ENCODE measurements at places on chromosomes 1 and 21.

DNA sequence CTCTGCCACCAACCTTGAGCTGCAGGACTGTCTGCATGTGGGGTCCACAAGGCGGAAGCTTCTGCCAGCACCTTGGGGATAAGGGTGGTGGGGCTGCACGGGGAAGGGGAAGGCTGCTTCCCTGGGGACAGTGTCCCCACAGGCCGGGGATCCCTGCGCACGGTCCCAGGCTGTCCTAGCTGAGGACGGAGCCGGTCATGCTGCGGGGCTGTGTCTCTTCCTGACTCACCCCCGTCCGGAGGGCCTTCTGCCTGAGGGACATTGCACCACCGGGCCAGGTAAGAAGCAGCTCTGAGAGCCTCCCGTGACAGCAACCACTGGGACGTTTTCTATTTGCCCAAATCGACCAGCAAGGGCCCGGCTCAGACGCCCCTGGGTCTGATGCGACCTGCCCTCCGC is 29.9 kb downstream of the KRTAP10-1 start:
- DNase-seq, result no peak

DNA sequence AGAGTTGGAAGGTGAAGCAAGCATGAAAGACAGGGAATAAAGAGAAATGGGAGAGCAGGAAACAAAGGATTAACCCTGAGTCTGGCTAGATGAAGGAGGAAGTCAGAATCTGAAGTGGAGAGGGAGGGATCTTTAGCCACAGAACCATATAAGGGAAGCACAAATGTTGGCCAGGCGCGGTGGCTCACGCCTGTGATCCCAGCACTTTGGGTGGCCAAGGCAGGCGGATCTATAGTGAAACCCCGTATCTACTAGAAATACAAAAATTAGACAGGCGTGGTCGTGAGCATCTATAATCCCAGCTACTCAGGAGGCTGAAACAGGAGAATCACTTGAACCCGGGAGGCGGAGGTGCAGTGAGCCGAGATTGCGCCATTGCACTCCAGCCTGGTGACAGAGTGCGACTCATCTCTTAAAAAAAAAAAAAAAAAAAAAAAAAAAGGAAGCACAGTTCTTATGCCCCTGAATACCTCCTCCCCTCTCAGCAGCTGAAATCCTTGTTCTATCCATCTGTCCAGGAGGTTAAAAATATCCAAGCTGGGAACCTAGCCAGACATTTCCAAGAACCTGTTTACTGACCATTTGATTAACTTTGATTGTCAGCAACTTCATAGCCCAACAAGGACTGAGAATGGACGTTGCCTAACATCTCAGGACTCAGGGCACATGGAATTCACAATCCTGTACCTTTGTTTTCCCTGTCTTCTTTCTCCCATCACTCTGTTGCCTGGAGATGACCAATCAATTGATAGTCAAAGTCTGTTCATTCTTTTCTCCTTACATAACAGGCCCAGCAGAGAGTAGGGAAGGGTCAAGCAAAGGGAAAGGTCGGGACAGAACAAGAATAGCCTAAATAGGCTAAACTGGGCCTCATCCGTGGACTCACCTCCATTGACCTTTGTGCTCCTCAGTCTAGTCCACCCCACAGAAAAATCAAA is 10.6 kb downstream of the TXNIP start:
- DNase-seq, result no peak

DNA sequence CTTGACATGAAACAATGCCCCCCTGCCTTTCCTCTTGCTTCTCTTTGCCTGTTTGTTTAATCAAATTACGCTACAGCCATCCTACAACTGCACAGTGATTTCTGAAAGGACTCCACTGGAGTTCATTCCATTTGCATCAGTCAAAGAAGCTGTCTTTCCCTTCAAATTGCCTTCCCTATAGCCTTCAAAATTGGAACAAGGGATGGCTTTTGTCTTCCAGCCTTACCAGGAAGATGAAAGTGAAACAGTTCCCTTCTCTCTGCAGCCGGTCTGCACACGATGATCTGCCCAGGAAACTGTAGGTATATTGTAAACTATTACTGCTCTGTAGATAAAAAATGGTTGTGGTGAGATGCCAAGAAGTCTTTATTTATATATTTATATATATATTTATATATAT is 65.6 kb upstream of the ETS2 start:
- DNase-seq, result no peak

GRCh38 chr1:209849388-209849787 is 21.6 kb downstream of the UTP25 start:
- DNase-seq, result no peak

DNA sequence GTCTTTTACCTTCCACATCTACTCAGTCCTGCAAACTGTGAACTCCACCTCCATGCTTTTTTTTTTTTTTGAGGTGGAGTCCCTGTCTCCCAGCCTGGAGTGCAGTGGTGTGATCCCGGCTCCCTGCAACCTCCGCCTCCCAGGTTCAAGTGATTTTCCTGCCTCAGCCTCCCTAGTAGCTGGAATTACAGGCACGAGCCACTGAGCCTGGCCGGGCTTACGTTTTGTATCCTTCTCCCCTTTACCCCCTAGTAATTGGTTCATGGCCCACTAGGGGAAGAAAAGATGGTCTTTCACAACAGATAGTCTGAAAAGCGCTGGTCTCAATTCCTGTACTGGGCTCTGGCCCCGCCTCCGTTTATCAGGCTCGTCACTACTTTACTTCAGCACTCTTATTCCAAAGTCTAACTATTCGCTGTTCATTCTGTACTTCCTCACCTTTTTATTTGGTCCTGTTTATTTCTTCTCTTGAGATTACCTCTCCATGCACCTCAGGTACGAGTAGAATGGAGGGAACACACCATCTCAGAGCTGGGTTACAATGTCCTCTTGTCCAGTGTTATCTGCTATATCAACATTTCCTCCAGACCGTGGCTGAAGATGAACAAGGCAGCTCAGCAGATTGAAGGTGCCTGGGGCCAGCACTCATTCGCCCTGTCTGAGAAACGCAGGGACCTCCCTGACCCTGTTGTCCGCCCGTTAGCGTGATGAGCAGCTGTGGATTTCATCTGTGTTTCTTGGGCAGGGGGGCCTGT is 16.2 kb downstream of the CNST start:
- no peak for DNase-seq

- DNase-seq, result no peak
These were observed 100.1 kb upstream of the JUN start for GRCh38 chr1:58883888-58884482.

GRCh38 chr1:67019600-67020136 is 34.3 kb downstream of the SLC35D1 start:
- no peak for DNase-seq

DNA sequence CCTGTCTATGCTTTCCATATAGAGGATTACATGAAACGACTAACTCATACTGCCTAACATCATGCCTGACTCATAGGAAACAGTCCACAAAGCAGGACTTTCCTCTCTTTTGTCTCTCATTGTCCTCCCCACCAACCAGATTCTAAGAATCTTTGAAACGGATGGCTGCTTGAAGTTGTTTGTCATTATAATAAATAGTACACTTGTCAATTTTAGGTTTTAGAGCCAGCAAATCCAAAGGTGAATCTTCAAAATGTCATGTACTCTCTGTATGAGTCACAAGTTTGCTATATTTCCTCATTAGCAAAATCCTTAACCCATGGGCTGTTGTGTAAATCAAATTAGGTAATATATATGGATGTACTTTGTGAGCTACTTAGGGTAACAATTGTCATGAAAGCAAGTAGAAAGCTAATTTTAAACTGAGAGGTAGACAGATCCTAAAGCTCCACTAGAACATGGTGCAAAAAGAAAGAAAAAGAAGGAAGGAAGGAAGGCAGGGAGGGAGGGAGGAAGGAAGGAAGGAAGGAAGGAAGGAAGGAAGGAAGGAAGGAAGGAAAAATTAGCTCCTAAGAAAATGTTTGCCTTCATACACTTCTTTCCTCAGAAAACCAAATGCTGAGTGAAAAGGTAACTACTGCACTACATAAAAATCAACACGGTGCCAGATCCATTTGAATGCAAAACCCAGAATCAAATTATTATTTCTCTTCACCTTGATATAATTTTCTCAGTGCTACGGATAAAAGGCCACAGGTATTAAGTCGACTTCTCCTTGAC is 129.5 kb upstream of the PRMT6 start:
- DNase-seq, result no peak

GRCh38 chr1:25033828-25034705 is 104.0 kb upstream of the RUNX3 start:
- DNase-seq, result no peak

DNA sequence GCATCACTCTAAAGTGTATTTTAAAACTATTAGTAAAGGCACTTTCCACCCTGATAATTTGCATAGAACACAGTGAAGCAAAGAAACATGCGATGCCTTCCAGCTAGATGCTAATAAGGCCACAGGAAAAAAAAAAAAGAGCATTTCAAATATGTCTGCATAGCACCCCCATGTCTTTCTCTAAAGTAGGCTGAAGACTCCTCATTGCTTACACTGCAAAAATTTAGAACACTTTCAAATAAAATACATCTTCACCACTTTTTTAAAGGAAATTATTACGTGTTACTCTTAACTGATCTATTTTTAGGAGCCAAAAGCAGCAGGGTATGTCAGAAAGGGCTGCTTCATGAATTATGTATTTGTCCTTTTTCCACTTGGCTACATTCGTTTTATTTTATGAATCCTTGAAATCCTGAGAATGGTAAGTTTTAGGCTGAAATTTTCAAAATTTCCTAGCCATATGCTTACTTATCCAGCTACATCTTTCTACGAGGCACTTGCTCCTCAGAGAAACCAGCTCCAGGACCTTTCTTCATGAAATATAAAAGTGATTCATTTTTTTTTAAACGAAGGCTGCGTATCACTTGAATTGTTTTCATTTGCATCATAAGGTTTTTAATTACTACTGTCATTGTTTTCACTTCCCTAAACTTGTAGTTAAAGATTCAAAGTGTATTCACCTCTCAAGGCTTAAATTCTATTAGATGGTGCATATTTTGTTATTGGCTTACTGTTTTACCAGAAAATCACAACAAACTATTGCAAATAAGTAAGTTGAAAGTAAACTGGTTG is 513.0 kb downstream of the PTPRC start:
- no peak for DNase-seq

Measured in vagina (tissue), 2 donors.